ENCODE measurements at places on chromosomes 3 and 15.

DNA sequence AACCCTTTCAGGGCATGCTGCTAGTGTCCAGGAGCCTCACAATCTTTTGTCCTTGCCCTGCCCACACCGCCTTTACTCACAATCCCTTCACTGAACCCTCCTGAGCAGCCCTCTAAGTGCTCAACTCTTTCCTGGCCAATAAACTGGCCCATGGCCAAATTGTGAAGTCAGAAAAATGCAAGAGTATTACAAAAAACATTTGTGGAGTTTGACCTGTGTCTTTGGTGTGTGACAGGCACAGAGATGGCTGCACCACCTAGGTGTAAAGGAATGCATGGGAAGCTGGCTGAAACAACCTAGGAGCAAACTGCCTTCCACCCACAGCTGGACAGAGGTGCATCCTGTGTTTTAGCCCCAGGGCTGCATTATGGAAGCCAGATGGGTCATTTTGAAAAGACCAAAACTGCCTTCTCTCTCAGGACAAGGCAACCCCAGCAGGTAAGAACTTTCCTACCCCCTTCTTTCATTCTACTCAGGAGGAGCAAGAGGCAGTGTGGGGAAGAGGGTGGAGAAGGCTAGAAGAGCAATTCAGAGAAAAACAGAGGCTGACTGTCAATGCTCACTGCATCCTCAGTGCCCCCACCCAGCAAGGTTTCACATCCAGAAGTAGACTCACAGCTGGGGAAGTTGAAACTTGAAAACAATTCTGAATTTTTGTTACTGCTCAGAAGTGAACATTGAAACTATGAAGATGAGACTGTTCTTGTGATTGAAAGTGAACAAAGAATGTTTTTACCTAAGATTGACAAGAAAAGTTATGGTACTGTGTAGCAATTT lies 78.6 kb downstream of the TRIM42 start:
- no peak for DNase-seq

GRCh38 chr3:9902372-9903237 lies at the start of gene IL17RE:
Gene IL17RE, plus strand, starts transcription at chr3:9902848. Its CDS starts 85 bp downstream, at chr3:9902933.
- DNase-seq: no peak

- no peak for DNase-seq
Measured at GRCh38 chr3:182971637-182972036, 8.7 kb downstream of the DCUN1D1 start.

GRCh38 chr3:155488671-155489070 lies 195.2 kb upstream of the STRIT1 start:
- DNase-seq: peak; percentile 13

GRCh38 chr3:171860830-171861535 lies 17.8 kb downstream of the TMEM212 start:
- DNase-seq: peak; percentile 97

DNA sequence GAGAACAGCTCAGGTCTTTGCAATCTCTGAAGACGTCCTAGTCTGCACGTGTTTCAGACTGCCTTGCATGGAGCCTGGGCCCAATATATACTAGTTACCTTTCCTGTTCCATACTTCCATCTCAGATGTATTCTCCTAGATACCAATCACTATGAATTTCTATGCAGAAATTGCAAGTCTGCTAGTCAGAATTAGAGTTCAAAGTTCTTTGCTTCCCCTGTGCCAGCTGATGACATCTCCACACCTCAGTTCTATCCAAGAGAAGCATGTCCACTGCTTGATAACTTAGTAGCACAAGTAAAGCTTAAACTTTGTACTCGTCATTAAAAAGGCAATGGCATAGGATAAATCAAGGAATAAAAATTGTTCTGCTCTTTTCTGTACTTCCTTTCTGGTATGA lies 133.6 kb upstream of the PLXND1 start:
- DNase-seq: no peak

GRCh38 chr15:28167042-28167441 lies 67.9 kb upstream of the OCA2 start:
- DNase-seq: no peak

DNA sequence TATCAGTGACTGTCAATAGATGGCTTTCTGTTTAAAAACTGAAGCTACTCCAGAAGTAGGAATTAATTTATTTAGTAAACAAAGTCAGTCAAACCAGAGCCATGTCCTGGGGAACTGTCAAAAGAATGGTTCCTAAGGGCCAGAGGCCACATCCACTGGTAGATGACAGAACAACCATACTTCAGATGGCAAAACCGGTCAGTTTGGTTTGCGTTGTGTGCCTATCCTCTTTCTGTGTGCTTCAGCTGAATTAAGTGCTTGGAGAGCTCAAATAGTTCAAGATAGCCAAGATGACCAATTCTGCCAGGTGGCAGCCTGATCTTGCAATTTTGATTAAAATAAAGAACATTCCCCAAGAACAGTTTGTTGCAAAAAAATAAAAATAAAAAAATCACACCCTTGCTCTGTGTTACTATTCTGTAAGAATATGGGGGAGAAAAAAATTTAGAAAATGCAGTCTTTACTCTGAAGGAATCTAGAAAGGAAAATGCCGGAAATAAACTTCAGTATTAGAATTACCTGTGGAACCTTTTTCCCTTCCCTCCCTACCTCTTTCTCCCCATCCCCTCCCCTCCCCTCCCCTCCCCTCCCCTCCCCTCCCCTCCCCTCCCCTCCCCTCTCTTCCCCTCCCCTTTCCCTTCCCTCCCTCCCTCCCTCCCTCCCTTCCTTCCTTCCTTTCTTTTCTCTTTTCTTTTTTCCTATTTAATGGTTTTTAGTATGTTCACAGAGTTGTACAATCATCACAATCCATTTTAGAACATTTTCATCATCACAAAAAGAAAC lies 2.5 kb downstream of the MAP3K13 start:
- DNase-seq: no peak

GRCh38 chr3:17894434-17895060 lies 152.1 kb upstream of the TBC1D5 start:
- peak; percentile 59 for DNase-seq

DNA sequence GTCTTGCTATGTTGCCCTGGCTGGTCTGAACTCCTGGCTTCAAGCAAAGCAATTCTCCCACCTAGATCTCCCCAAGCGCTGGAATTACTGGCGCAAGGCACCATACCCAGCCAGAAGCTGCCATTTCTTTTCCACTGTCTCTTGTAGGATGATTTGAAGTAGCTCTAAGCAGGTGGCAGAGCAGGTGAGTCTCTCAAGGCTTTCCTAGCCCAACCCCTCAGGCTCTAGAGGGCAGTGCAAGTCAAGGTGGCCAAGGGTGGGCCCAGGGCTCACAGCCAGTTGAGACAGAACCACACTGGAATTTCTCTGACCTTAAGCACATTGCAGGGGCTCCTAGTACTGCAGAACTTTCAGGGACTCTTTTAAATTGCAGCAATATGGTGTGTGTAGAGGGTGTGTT lies 15.6 kb upstream of the DAG1 start:
- DNase-seq: no peak

- no peak for DNase-seq
Measured at GRCh38 chr3:130795396-130795795, 48.8 kb upstream of the PIK3R4 start.

GRCh38 chr3:108175352-108175751 lies 46.9 kb downstream of the IFT57 start:
- no peak for DNase-seq

- DNase-seq: no peak
Measured at GRCh38 chr3:188446014-188446413, 292.1 kb downstream of the LPP start.

DNA sequence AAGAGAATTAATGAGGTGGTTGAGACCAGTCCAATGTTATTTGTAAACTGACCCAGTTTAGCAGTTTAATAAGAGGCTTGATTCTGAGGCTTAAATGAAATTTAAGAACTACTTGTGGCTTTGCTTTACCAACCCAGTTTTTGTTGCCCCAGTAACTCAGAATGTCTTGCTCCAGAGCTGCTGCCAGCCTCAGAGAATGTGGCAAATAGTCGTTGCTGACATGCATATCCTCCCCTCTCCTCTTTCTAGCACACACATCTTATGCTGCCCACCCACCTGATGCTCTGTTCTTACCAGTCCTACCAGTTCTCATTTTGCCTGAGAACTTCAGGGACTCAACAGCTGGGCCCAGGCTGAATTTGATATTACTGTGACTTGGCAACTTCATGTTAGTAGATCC lies 92.4 kb upstream of the TSC22D2 start:
- no peak for DNase-seq

- DNase-seq: no peak
Measured at GRCh38 chr15:31023841-31024240, 32.4 kb upstream of the MTMR10 start.

- DNase-seq: peak; percentile 5
Measured at GRCh38 chr3:56415652-56416051, 52.6 kb downstream of the ERC2 start.

GRCh38 chr3:9787714-9788113 lies 4.6 kb downstream of the TADA3 start:
- DNase-seq: no peak

DNA sequence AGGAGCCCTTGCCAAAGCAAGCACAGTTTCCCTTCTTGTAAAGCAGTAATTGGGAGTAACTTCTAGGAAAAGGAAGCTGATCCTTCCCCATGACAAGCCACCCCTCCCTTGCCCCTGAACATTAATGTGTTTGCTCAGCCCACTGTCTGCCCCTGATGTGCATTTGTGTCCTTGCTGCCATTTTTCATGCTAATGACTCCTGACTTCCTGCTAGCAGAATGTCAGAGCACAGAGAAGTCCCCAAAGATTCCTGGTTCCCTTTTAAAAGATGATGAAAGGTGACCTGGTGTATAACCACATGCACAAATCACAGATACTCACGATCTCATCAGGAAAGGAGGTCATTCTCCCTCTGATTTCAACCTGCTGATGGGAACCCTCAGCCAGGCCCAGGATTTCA lies 44.2 kb upstream of the WNT5A start:
- DNase-seq: no peak

DNA sequence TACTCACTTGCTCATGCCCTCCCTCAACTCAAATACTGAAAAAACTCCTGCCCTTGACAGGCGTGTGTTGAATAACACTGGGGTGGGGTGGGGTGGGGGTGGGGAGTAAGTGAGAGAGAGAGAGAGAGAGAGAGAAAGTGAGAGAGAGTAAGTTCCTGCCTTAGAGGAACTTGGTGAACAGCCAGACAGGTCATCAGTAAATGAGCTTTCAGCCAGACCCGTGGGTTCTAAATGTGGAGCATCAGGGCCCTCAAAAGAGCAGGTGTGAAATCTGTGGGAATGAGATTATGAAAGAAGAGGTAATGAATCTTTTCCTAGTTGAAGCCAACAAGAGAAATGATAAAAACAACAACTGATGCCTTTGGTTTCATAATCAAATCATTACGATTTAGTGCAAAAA lies 134.4 kb upstream of the FAM3D start:
- no peak for DNase-seq

DNA sequence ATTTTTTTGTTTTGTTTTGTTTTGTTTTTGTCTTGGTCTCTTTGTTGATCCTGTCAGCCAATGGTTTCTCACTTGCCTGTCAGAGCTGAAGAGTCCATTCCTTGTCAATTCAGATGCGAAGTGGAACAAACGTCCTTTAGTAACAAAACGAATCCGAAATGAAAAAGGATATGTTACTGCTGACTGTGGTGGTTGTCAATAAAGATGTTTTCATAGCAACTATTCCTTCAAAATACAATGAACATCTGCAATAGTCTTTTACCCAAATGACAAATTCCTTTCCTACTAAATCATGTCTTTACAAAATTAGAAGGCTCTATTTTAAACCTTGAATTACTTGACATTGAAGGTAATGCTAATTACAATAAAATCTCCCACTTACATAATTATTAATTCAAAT lies 134.7 kb downstream of the SERPINI1 start:
- no peak for DNase-seq

GRCh38 chr15:40836020-40836419 lies 7.5 kb upstream of the PPP1R14D start:
- no peak for DNase-seq

DNA sequence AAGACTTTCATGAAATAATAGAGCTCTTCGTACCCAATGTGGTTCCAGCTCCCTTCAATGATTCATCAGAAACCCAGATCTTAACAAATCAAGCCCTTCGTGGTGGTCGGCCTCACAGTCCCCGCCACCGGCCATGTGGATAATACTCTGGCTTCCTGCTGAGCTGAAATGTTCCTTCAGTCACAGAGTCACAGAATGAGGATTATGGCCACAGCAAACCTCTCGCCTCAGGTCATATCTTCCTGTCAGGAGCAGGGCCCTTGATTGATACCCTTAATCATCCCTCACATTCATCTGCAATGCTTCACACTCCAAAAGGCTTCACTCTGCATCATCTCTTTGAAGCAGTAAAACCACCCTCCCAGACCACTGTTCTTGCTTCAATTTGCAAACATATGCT lies 452.6 kb downstream of the OCA2 start:
- DNase-seq: no peak

DNA sequence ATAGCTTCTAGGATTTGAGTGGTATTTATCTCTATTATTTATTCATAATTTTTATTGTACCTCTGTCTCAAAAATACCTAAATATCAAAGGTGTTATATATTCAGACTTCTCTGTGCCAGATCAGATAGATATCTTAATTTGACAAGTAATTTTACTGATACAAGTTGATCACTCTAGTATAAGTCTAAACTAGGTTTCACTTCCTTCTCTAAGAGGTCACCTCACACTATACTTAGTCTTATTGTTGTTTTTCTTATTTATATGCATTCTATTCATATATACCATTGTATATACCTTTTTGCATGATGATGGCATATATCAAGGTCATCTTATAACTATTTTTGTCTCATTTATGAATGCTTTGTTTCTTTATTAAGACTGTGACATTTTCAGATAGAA lies 26.4 kb upstream of the HGD start:
- no peak for DNase-seq

- DNase-seq: peak; percentile 25
Measured at GRCh38 chr3:120742849-120743365, 363 bp downstream of the GTF2E1 start.

DNA sequence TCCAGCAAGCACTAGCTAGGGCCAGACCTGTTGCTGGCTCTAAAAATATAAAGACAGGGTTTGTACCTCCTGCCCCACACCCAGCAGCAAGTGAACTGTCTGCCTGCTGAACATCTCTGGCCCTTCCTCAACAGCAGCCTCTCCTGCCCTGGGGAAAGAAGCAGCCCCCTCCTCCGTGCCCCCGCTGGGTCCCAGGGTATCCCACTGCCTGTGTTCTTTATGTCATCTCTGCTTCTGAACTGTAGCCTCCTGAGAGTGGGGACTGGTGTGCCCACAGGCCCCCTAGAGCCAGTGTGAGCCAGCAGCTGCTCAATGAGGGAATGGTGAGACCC lies 54.5 kb downstream of the ACAD9 start:
- DNase-seq: no peak

GRCh38 chr3:123795471-123796251 lies 88.5 kb downstream of the MYLK start:
- DNase-seq: no peak

DNA sequence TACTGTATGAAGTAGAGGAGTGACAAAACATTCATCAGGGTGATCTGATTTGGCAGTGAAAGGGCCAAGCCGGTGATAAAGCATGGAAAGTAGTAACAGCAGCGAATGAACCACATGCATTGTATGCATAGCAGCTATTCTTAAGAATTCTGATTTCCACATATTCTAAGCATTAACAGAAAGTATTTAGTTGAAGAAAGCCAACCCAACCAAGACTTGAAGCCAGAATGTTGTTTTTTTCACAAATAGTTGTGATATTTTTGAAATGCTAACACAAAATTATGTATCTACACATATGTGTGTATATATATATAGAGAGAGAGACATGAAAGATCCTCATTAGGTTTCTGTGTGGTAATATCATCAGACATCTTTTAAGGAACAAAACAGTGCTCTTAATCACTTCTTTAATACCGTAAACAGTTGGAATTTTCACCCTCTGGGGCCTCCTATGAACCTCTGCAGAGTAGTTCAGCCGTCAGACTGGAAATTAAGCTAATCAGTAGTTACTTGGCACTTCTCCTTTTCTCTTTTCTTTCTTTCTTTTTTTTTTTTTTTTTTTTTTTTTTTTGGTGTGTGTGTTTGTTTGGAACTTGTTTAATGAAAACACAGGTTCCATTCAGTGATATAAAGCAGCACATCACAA lies 139.6 kb downstream of the CMSS1 start:
- peak; percentile 57 for DNase-seq
